ENCODE measurements at places on chromosomes 2 and 18.
A peak's percentile ranks its signal among the peaks of the same experiment; 100 is the strongest.

- peaks cover 27% of the 10 kb centered on the region for H3K4me1 ChIP-seq
- peaks cover 52% of the 10 kb centered on the region for H3K27me3 ChIP-seq
- no peak within 1 kb of the TSS for H3K4me3 ChIP-seq
- DNase-seq: peak; percentile 84
- peaks cover 30% of the 10 kb centered on the region for H3K36me3 ChIP-seq
- H3K27ac ChIP-seq: no peak within 1 kb of the TSS
Observed at GRCh38 chr2:27308359-27308881, at the start of gene UCN. Gene UCN (minus strand): TSS chr2:27308445. CDS start chr2:27307895, 550 bp downstream.

DNA sequence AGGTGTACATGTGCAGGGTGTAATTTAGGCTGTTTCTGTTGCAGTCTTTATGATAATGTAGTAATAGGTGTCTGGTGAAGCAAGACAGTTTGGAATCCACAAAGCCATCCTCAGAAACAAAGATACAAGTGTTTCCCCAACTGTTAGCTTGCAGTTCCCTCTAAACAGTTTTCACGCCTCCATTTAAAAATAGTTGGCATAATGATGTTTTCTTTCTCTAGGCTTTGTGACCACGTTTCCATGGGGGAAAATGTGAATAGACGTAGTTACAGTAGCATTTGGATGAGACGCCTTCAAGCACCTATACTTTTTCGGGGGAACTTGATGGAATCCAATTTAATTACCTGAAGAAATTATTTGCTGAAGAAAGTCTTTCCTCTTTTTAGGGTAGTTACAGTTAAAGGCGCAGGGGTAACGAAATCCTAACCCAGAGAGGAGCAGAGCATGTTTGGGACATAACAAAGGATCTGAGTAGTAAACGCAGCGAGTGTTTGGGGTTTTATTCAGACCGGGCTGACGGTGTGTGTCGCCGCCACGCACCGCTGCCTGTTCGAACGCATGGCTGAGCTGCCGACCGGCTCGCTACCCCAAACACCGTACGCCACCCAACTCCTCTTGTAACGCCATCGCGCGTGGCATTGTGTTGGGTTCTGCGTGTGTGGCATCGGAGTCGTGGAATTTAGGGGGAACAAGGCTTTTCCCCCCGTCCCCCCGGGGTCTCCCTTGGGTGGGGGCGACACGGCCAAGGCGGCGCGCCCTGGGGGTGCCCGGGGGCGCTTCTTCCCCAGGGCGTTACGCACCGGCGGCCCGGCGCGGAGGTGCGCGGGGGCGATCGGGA lies 681 bp upstream of the NRP2 start:
- H3K36me3 ChIP-seq: no peaks in the 10 kb centered on the region
- peak overlapping the region; percentile 85 for H3K27ac ChIP-seq
- no peak for DNase-seq

- no peak for DNase-seq
- no peak overlapping the region for H3K27ac ChIP-seq
- H3K4me1 ChIP-seq: no peaks in the 10 kb centered on the region
- no peaks in the 10 kb centered on the region for H3K36me3 ChIP-seq
Observed at GRCh38 chr2:3208591-3208990, 169.0 kb downstream of the EIPR1 start.

GRCh38 chr2:225073198-225073597 lies 30.9 kb upstream of the DOCK10 start:
- no peak for DNase-seq
- H3K27me3 ChIP-seq: no peaks in the 10 kb centered on the region
- no peak overlapping the region for H3K27ac ChIP-seq

DNA sequence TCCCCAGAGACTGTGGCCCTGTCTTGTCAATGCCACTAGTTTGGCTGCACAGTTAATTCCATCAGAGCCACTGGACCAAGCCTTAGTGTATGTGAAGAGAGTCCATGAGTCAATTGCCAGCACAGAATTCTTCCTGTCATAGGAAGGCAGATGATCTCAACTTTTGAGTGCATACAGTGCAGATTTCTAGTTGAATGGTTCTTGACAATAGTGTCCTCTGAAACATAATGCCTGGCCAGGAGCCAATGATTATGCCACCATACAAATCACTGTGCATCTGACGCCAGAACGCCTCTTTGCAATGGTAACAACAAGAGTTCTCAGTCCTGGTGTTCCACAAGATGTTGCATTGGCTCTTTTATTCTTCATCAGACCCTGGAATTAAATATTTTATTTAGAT lies 7.1 kb downstream of the NEUROD1 start:
- H3K4me3 ChIP-seq: no peak overlapping the region
- H3K27ac ChIP-seq: no peak overlapping the region
- peaks cover 5% of the 10 kb centered on the region for H3K4me1 ChIP-seq
- H3K27me3 ChIP-seq: no peaks in the 10 kb centered on the region
- no peak for DNase-seq

DNA sequence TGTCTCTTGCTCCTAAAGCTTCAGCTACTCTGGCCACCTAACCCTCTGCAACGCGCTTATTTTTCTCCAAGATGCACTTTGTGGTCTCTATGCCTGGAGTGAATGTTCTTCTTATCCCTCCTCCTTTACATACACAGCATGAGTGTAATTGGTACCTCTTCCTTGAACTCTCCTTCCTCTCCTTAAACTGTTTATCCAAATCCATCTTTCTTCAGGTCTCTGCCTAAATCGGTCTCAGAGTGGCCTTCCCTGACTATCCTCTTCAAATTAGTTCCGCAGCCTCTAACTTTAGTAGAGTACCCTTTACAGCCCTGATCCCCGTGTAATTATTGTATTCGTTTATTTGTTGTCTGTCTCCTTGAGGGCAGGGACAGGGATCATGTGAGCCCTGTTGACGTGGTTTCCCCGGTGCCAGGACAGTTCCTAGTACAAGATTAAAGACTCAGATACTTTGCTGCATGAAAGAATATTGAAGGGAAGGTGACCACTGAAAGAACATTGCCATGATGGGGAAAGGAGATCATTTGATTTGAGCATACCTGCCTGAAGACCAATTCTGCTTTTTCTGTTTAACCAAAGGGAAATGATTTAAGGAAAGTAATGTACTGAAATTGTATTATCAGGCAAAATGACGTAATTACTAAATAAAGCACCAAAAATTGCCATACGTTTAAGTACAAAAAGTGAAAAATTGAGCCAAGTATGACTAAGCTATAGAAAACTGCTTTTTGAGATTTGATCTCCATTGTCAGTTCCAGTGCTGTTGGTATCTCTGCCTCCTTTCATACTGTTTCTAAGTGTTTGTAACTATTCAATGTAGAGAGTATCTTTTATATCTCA lies 1.2 kb downstream of the CNOT9 start:
- peaks cover 28% of the 10 kb centered on the region for H3K36me3 ChIP-seq
- peak overlapping the region; percentile 97 for H3K27ac ChIP-seq
- H3K27me3 ChIP-seq: no peaks in the 10 kb centered on the region
- DNase-seq: peak; percentile 40
- H3K4me3 ChIP-seq: peak overlapping the region; percentile 86

DNA sequence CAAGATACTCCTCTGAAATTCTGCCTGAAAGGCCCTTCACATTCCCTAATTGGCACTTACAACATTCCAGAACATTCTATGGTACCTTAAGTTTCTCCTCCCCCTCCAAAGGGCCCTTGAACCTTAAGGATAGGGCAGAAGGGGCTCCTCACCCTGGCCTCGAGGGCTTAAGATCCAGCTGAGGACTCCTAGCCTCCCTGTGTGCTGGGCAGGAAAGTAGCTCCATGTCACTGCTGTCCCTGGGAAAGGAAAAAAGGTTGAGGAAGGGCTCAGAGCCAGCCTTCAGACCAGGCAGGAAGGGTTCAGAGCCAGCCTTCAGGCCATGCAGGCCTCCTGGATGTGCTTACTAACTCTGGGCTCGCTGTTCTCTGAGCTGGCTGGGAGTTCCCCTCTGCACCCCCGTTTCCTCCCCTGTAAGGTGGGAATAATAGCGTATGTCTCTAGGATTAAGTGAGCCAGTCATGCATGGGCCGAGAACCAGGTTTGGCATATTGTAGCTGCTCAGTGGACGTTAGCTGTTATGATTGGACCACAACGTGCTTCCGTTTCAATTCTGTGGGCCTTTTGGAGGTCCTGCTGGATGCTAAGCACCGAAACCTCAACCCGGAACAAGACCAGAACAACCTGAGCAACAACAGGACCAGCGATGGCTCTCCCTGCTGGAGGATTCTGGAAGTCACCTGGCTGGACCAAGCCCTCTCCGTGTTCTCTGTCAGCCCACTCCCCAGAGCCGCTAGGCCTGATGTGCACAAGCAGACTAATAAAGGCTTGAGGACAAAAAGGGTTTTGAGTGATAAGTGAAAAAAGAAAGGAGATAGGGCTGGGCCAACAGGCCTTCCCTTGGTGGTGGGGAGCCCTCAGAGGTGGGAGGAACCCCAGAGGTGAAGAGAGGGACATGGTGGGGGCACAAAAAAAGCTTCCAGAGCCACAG lies 1.0 kb upstream of the B3GNT7 start:
- peaks cover 33% of the 10 kb centered on the region for H3K4me1 ChIP-seq
- H3K4me3 ChIP-seq: peak overlapping the region; percentile 73
- H3K27me3 ChIP-seq: peaks cover 19% of the 10 kb centered on the region

GRCh38 chr2:58757971-58758370 lies 516.8 kb upstream of the FANCL start:
- no peaks in the 10 kb centered on the region for H3K27me3 ChIP-seq
- H3K36me3 ChIP-seq: no peaks in the 10 kb centered on the region
- H3K4me1 ChIP-seq: no peaks in the 10 kb centered on the region

DNA sequence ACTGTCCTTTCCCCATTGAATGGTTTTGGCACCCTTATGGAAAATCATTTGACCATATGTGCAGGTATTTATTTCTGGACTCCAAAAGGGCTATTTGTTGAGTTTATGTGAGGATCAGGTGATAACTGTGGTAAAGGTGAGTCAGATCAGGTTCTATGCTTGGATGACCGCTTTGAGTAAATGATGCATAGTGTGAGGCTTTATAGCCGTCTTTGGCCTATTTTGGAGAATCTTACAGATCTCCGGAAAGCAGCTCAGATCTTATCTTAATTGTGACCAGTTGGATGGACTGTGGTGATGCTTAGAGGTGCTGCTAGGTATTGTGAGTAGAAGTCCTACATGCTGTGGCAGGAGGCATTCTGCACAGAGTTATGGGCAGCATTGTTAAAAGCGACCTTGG lies 126.2 kb downstream of the METTL8 start:
- H3K36me3 ChIP-seq: no peaks in the 10 kb centered on the region
- H3K4me1 ChIP-seq: no peaks in the 10 kb centered on the region
- no peak overlapping the region for H3K27ac ChIP-seq
- no peak overlapping the region for H3K4me3 ChIP-seq

GRCh38 chr2:164084066-164084465 lies 348.3 kb upstream of the FIGN start:
- no peaks in the 10 kb centered on the region for H3K4me1 ChIP-seq
- H3K27me3 ChIP-seq: no peaks in the 10 kb centered on the region
- H3K4me3 ChIP-seq: no peak overlapping the region
- no peaks in the 10 kb centered on the region for H3K36me3 ChIP-seq
- no peak overlapping the region for H3K27ac ChIP-seq

DNA sequence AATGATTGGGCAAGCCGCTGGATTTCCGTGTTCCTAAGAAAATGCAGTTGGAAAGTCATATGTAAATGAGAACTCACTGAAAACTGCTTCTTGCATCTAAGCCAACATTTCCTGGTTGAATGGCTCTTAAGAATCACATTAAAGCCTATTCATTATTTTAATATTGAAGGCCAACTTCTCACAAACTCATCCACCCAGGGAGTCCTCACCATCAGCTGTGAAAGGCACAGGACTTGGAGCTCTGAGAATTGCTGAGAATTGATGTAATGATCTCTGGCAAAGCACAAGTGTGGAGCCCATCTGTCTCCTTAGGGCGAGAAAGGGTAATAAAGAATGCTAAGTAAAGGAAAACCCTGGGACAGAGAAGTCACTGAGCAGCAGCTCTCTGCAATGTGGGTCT lies 55.9 kb upstream of the APCDD1 start:
- H3K4me1 ChIP-seq: no peaks in the 10 kb centered on the region
- H3K27ac ChIP-seq: no peak overlapping the region
- H3K36me3 ChIP-seq: no peaks in the 10 kb centered on the region
- no peaks in the 10 kb centered on the region for H3K27me3 ChIP-seq

DNA sequence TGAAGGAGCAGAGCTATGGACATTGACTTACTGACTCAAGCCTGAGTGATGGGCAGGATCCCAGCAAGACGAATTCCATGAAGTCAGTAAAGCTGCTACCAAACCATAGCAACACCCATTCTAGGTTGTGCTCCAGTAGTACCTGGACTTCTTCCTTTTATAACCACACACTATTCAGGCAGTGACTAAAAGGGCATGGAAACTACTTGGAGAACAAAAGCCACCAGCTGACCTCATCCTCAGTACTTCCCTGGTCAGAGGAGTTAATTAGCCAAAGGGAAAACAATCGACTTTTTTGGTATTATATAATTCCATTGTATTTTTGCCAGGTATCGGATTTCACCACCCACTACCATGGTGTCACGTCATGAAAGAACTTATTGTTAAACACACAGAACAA lies 237.1 kb downstream of the TTC32 start:
- H3K27ac ChIP-seq: no peak overlapping the region
- H3K4me3 ChIP-seq: no peak overlapping the region
- no peaks in the 10 kb centered on the region for H3K27me3 ChIP-seq

- DNase-seq: no peak
- no peak overlapping the region for H3K27ac ChIP-seq
- peaks cover 12% of the 10 kb centered on the region for H3K4me1 ChIP-seq
- no peaks in the 10 kb centered on the region for H3K27me3 ChIP-seq
Observed at GRCh38 chr2:172169611-172170010, 66.9 kb upstream of the DLX2 start.

GRCh38 chr2:16506366-16506765 lies 159.3 kb downstream of the CYRIA start:
- H3K36me3 ChIP-seq: no peaks in the 10 kb centered on the region
- H3K4me3 ChIP-seq: no peak overlapping the region
- no peaks in the 10 kb centered on the region for H3K27me3 ChIP-seq
